ENCODE measurements at places on chromosomes 2 and 18.

GRCh38 chr18:26502823-26503222 lies 45.5 kb downstream of the KCTD1 start:
- no peak for DNase-seq

DNA sequence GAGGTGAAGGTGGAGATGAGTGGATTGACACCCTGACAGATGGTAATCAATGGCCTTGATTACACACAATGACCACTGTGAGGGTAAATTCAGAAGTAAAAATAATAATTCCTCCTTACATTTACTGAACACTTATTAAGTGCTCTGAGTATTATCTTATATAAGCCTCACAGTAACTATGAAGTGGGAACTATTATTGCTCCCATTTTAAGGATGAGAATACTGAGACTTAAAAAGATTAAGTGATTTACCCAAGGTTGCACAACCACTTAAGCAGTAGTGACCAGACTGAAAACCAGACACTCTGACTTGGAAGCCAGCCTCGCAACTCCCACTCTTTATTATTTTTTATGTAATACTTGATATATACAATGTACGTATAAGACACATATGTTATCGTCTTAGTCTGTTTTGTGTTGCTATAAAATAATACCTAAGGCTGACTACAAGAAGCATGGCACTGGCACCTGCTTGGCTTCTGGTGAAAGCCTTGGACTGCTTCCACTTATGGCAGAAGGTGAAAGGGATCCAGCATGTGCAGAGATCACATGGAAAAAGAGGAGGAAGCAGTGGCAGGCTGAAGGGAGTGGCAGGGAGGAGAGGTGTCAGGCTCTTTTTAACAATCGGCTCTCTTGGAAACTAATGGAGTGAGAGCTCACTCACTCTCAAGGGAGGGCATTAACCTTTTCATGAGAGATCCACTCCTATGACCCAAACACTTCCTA lies 41.5 kb upstream of the C1D start:
- no peak for DNase-seq

DNA sequence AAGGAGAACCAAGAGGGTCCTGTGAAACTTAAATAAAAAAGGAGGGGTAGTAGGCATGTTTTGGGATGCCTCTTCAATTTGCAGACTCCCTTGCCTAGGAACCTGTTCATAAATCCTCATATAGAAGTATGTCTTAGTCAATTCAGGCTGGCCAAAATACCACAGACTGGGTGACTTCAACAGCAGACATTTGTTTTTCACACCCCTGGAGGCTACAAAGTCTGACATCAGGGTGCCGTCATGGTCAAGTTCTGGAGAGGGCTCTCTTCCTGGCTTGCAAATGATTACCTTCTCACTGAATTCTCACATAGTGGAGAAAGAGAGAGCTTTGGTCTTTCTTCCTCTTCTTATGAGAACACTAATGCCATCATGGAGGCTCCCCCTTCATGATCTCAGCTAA lies 4.1 kb upstream of the TCF4 start:
- DNase-seq: no peak

GRCh38 chr2:227932001-227932400 lies 60.6 kb downstream of the DAW1 start:
- no peak for DNase-seq

DNA sequence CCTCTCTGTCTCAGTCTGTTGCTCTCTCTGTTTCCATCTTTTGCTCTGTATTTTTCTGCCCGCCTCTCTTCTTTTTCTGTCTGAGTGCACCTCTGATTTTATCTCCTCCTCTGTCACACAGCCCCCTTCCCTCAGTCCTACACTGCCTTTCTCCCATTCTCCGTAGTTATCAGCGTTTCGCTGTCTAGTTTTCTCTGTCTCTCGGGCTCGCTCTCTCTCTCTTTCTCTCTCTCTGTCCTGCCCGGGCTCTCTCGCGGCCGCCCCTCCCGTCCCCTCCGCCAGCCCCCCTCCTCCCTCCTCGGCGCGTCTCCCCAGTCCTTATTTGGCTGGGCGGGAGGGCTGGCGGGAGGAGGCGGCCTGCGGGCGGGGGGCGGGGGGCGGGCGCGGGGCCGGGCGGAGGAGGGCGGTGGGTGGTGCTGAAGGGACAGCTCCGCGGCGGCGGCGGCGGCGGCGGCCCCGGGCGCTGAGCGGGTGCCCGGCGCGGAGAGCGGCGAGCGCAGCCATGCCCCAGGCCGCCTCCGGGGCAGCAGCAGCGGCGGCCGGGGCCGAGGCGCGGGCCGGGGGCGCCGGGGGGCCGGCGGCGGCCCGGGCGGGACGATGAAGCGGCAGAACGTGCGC lies at the start of gene KCNK3:
KCNK3 (plus strand) TSS at position 444 of the 618 bp plus-strand sequence; CDS start at position 598, 154 bp downstream.
- peak; percentile 91 for DNase-seq

DNA sequence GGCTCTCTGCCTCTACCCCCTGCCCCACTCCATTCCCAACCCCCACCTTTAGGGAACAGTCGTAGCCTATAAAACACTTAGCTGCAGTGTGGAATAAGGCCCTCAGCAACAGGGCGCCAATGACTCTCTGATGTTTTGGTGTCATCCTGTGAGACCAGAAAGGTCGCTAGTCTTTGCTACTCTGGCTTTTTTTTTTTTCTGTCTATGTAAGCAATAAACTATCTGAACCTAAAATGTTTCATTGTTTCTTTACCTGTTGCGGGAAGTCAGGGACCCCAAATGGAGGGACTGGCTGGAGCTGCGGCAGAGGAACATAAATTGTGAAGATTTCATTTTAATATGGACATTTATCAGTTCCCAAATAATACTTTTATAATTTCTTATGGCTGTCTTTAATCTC lies 154.6 kb downstream of the COPS8 start:
- DNase-seq: no peak

GRCh38 chr18:61281431-61281830 lies 51.8 kb upstream of the CDH20 start:
- no peak for DNase-seq

DNA sequence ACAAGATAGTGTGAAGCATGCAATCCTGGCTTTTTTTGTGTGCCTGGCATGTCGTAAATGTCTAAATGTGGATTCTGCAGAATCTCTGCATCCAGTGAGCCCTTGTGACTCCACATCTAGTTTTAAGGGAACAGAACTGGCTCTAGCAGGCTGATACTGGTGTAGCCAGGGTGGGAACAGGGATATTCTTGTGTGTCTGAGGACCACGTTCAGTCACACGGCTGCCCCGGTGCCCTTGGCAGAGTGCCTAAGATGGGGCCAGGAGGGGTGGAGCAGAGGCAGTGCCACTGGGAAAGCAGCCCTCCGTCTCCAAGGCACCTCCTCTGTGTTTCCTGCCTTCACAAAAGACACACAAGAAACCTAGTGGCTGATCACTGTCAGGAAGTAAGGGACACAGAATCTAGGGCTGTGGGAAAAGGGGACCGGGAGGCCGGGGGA lies 91.5 kb upstream of the PARD3B start:
- DNase-seq: peak; percentile 72

DNA sequence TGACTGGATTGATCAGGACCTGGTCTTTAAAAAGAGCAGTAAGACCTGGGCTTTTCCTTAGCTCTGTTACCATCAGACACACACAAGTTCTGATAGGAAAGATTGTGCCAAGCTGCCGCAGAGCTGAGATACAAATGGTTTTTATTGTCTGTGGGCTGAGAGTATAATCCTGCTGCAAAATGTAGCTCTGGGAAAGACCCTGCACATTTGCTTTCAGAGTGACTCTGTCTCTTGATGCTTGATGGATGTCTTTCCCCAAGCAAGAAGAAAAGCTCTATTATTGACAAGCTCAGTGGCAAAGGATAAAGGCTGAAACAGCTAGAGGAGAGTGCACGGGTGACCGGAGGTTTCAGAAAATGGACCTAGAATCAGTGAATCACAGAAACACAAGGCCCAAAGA lies 95.3 kb upstream of the PARD3B start:
- no peak for DNase-seq

GRCh38 chr2:216109962-216110614 lies 940 bp downstream of the XRCC5 start:
- DNase-seq: peak; percentile 61

DNA sequence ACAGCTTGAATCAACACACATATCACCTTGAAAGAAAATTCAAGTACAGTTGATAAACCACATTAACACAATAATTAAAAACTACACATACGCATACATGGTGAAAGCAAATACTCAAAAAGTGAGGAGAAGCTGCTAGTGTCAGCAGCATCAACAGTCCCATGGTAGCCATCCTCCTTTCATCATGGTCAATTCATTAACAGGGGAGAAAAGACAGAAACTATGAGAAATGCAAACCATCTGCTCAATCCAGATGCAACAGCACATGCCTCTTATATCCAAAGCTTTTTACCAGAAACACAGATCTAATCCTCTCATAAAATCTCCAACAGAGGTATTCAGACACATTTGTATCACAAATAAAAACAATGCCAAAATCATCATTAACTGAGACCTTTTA lies 81.9 kb upstream of the CHRNA1 start:
- no peak for DNase-seq

DNA sequence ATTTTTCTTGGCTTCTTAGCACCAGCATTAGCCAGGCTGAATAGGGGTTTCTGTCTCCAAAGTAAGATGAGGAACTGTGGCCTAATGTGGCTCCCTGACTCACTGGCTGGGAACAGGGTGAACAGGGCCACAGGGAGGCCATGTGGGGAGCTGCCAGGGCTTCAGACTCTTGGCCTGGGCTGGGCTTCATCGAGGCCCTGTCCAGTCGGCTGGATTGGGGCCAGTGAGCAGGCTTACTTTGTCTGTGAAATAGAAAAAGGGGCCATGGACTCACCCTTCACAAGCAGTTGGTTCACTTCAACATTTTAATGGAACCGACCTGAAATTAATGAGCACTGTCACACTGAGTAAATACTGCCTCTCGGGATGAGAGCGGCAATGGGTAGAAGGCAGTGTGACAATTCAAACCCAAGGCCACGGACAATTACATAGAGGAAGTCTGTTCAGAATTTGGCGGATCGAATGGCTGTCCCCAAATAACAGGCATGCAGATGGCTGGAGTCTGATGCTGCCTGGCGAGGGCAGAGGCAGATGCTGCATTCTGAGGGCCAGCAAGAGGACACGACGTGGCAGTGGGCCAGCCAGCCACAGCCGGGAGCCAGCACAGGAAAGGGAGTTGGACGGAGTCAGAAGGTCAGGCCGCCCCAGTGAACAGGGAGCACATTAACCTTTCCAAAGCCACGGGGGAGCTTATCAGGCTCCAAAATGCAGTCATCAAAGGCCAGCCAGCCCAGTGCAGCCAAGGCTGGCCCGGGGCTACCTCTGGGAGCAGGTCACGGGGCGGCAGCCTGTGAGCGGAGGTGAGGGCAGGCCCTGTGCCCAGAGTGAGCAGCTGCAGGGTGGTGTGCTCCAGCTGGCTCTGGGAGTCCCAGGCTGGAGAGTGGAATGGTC lies 146.6 kb upstream of the REV1 start:
- peak; percentile 49 for DNase-seq

GRCh38 chr2:127208313-127208712 lies 11.8 kb downstream of the CYP27C1 start:
- DNase-seq: peak; percentile 48

DNA sequence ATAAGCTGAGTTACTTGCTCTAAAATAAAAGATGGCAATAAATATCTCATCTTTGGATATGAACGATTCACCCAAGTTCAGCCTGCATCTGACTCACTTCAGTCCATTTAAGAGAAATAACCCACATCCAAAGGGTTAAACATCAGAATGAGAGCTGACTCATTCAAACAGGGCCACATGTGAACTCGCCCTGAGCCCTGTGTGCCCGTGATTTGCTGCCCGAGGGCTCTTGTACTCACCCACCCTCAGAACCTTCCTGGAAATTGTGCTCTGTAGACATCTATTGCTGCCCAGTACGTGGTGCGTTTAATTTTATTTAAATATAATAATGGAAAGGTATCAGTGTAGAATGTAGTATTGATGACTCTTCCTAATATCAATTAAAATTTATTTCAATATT lies 66.9 kb upstream of the RBM44 start:
- DNase-seq: peak; percentile 71

GRCh38 chr18:59229191-59229590 lies 9.2 kb downstream of the GRP start:
- no peak for DNase-seq

GRCh38 chr2:219499058-219499307 lies 292 bp downstream of the GMPPA start:
- no peak for DNase-seq

GRCh38 chr2:231985823-231986261 lies 24.3 kb downstream of the DIS3L2 start:
- no peak for DNase-seq
